Esophagus squamous epithelium (tissue), 5 donors: ENCODE measurements at places on chromosomes 7 and 10.

DNA sequence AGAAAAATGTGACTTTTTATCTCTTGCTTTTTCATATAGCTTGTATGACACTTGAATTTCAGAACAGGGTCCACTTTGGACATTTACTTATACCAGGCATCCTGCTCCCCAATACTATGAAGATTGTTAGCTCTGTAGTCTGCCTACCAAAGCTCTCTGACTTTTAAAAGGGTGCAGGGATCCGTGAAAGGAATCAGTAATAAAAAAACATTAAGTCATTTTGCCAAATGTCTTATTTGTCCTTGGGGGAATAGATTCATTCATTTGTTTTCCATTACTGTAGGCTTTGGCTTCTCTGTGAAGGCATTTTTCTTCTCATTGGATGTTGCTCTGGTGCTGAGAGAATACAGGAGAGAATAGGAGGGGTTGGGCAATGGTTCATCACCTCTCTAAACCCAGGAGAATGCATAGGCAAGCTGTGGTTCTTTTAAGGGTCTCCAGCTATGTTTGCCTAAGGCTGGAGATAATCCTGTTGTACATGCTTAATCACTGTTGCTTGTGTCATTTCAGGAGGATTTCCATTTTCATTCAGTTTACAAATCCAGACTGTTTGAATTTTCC is 103.5 kb downstream of the SRI start:
- DNase-seq, result no peak

DNA sequence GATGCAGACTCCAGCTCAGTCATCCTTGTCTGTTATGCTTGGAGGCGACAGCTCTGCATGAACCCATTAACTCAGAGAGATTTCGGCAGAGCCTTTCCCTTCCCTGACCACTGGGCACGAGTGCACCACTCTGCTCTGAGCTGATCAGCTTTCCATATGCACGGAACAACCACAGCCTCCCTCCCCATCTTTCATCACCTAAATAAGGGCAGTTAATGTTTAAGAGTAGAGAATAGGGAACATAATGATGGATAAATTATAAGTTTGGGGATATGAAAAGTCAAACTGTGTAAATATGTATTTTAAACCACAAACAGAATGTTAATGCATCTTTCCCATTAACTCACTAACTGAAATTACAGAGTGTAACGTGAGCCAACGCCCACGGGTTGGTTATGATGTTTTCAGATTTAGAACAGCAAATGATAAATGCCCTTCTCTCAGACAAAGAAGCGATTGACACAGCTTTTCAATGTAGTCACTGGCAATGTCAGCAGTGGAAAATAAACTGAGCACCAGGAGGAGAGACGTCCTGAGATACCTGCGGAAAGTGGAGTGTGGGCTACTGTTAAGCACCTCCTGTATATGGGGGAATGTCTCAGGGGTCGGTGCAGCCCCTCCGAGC is 658.2 kb downstream of the LRMDA start:
- DNase-seq, result no peak

GRCh38 chr10:10676972-10677371 is 340.7 kb upstream of the CELF2 start:
- DNase-seq, result no peak

DNA sequence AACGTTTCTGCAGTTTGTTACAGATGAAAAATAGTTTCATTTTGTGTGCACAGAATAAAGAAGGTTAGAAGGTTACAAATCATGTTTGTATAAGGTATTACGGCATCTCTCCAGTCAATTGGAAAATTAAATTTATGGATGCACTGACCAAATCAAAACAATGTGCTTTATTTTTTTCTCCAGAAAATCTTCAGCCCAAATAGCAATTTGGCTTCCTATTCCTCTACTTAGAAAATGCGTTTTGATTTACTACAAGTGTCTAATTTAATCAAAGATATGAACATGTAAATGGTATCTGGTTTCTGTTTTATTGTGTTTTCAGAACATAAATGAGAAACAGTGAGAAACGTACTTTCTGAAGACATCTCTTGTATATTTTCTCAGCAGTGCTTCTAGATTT is 63.4 kb downstream of the AGMO start:
- no peak for DNase-seq

DNA sequence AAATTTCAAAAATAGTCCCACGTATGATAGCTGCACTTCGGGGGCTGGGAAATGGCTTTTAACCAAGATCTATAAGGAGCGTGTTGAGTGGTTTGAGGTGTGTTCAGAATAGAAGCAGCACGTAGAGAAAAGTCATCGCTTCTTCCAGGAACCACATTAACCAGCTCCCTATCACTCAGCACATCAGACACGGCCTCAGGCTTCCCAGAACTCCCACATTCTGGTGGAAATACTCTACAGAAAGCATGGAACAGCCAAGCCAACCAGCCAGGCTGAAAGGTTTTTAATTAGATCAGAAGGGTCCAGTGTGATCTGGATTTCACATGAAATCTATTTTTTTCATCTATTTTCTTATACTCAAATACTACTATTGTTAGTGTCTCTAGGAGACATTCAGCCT is 231.5 kb upstream of the NRP1 start:
- DNase-seq, result no peak

GRCh38 chr10:129419397-129419796 is 47.6 kb upstream of the MGMT start:
- DNase-seq, result no peak

GRCh38 chr7:50369143-50370026 is 64.9 kb downstream of the IKZF1 start:
- DNase-seq, result no peak

DNA sequence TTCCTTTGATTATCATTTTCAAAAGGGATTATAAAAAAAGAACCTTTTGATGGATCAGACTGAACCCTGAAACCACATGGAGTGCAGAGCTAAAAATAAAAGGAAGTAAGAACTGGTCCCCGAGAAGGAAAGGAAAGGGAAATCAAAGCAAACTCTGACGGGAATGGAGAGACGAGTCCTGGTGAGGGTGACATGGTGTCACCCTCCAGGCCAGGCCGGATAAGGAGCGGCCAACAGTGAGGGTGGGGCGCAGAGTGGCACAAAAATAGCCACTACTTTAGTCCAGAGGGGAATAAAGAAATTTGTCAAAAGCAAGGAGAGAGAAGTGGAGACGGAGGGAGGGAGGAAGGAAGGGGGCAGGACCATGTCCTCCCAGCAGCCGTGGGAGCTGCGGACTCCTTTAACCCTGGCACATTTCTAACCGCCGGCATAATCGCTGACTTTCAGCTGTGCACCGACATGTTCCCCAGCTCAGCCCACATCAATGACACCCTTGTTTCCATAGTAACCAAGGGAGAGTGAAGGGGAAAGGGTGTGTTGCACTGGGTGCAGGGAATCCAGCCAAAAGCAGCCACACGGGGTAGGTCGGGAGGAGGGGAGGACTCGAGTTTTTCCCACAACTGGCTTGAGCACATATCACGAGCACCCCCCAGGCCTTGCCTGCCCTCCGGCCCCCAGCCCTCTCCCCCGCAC is 29.7 kb downstream of the TRIM8 start:
- DNase-seq, result no peak

- no peak for DNase-seq
Measured at GRCh38 chr7:106041140-106041717, 70.9 kb downstream of the SYPL1 start.

DNA sequence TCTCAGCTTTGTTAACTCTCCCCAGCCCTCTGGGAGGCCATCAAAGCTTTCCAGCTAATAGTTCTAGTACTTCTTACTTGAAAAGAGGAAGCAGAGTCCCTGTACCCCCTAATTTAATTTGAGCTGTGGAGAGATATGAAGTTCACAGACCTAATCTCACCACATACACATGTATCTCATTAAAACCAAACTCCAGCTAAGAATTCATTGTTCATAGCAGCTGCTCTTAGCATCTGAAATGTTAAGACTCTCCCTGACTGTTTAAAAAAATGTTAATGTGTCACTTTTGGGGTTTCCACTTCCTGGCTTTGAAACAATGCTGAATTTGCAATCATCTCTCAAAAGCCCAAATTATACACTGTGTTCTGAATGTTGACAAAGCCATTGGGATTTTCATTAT is 16.2 kb upstream of the MRC1 start:
- no peak for DNase-seq

DNA sequence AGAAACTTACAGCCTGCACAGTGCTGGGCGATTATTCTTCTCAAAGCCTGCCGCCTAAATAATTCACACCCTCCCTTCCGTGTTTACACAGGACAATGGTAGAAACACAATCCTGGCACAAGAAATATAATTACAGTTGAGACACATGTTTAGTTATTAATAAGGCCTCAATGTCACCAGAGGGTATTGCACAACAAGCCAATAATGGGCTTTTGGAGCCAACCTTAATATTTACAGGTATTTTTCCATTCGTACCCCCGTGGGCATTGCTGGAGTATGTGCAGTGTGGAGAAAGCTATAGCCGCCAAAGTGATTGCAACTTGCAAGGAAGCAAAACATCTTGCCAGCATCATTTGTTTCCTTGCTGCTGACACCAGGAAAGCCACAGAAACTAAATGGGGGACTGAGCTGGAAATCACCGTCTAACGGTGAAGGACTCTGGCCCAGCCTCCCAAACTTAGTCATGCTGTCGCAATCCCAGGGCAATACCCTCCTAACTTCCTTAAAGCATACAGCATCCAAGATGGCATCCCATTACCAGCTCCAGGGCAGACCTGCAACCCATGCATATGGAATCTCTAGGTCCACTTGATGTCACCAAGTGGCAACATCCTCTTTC is 8.6 kb downstream of the CALN1 start:
- DNase-seq, result no peak

DNA sequence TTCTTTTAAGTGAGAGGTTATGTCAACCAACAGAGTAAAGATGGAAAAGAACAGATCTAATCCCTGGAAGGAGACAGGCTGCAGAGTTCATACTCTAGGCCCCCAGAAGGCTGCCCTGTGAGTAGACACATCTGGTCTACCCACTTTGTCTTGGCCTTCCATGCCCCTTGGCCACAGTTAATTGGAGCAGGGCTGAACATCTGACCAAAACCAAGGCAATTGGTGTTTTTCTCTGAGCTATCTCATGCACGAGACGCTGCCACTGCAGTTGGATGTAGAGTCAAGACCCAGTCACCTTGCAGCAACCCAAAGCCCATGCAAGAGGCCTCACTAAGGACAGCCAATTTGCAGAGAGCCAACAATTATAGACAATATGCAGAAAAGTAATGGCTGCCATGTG is 9.0 kb downstream of the MYOF start:
- no peak for DNase-seq

GRCh38 chr10:46304062-46304461 is 17.3 kb downstream of the ANTXRL start:
- no peak for DNase-seq

GRCh38 chr10:4170633-4171314 is 385.8 kb upstream of the KLF6 start:
- DNase-seq, result no peak

- DNase-seq, result no peak
Measured at GRCh38 chr10:76071653-76072365, 640.4 kb downstream of the LRMDA start.

DNA sequence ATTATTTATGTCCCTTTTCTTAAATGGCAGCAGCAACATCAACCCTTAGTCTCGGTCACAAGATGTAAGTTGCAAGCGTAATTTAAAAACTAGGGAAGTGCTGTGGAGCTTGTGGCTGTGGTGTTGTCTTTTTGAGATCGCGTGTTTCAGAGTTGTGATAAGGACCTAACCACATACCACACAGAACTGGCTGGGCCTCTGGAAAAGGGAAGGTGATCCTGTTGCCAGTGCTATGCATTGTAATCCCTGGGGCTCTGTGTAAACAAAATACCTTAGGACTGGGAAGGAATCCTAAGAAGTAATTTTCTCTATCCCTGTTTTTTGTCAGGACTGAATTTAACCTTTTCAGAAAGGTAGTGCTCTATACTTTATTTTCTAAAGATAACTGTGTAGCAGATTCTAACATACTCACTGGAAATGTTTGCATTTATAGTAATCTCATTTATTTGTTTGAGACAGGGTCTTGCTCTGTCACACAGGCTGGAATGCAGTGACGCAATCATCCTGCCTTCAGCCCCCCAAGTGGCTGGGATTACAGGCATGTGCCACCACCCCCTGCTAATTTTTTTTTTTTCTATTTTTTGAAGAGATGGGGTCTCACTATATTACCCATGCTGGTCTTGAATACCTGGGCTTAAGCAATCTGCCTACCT is 60.4 kb downstream of the INPP5F start:
- no peak for DNase-seq

- no peak for DNase-seq
Measured at GRCh38 chr10:46092524-46093081, 46.5 kb upstream of the MSMB start.

GRCh38 chr7:158077934-158078910 is 509.4 kb downstream of the PTPRN2 start:
- no peak for DNase-seq

DNA sequence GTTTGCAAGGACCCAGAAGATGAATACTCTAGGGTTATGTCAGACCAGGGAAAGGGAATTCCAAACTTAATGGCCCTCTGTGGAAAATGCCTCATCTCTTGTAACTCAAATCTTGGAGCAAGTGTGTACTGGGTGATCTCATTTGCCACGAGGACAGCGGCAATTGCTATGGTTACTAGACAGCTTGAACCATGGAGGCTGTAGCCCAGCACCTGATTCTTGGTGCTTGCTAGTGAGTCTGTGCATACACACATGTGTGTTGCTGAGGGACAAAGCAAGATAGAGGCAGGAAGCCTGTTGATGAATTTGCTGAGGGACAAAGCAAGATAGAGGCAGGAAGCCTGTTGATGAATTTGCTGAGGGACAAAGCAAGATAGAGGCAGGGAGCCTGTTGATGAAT is 58.6 kb upstream of the FEZF1 start:
- DNase-seq, result no peak

- DNase-seq, result no peak
Measured at GRCh38 chr10:10600004-10600403, 417.7 kb upstream of the CELF2 start.

- no peak for DNase-seq
Measured at GRCh38 chr7:33895025-33895804, 10.1 kb upstream of the BMPER start.

- no peak for DNase-seq
Measured at GRCh38 chr10:45211576-45211975, 103.8 kb downstream of the OR13A1 start.

DNA sequence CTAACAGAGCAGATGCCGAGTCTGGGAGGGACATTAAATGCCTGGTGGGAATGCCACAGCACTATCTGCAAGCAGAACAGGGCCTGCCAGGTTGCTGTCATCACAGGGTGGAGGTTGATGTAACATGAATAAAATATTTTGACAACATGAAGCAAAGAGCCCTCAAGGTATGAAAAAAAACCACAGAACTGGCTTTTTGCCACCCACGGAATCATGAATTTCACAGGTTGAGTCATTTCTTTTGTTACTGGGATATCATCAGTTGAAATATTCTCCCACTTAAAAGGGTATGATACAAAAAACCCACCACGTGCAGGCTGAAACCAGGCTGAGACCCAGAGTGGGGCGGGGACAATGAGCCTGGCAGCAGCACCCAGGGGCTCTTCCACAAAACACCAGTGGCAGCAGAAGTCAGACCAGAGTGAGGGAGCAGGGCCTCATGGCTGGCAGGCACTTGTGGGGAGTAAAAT is 220.1 kb downstream of the TNS3 start:
- DNase-seq, result no peak

GRCh38 chr7:157139111-157139809 is 534 bp downstream of the UBE3C start:
- no peak for DNase-seq
